Fibroblast of skin of scalp (primary cell): ENCODE measurements at places on chromosomes 1 and 21.

- DNase-seq = no peak
These were observed 33.5 kb downstream of the ZNF684 start for GRCh38 chr1:40564913-40565312.

DNA sequence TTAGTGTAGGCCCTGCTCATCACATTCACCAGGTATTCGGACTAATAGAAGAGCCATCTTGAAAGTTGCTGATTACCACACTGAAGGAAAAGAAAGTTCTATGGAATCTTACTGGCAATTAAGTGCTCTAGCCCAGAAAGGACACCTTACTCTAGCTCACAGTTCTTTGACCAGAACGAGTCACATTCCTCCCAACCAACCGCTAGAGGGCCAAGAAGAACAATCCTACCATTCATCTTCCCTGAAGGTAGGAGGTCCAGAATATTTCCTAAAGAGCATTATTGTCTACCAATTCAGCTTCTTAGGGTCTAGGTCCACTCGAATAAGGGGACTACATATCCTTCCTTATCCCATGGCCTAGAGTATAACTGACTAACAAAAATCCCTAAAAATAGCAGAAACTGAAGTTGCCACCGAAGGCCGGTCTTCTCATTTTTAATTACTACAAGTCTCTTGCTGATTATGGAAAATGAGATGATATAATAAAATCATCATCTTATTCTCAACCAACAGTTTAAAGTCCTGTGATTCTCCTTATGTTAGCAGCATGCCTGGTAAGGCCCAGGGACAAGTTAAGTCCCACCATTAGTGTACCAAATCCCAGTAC lies 2.7 kb upstream of the FMO1 start:
- peak; percentile 45 for DNase-seq

GRCh38 chr1:46039571-46040052 lies 92.8 kb downstream of the PIK3R3 start:
- DNase-seq = no peak

- DNase-seq = no peak
These were observed 103.8 kb downstream of the CRYAA start for GRCh38 chr21:43272591-43272990.

GRCh38 chr1:196115646-196116045 lies 492.6 kb downstream of the KCNT2 start:
- peak; percentile 81 for DNase-seq

DNA sequence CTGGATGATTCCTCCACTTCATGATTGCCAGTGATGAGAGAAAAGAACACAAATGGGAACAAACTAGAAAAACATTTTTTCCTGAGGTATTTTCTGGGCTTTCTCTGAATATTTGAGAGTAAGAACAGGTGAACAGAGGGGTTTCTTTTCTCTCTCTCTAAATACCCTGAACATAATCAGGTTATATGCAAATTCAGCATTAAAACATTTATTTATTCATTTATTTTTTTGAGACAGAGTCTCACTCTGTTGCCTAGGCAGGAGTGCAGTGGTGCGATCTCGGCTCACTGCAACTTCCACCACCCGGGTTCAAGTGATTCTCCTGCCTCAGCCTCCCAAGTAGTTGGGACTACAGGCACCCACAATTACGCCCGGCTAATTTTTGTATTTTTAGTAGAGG lies 5.8 kb upstream of the LEFTY2 start:
- DNase-seq = no peak

DNA sequence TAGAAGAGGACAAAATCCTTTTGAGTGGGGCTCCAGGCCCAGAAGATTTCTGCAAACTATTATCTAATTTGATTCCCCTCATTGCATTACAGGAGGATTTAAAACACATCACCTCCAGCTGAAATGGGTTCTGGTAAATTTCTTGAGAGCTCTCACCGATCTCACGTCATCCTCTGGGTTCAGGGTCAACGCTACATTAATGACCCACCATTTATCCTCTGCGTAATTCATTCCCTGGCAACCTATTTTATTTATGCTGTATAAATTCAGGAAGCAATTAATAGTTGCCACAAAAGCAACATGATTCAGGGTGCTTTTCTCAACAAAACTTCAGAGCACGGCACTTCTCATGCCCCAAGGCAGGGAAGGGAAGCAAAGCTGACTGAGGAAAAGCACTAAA lies 38.9 kb downstream of the LMX1A start:
- DNase-seq = no peak

GRCh38 chr1:66521721-66522365 lies 12.1 kb upstream of the SGIP1 start:
- peak; percentile 76 for DNase-seq

DNA sequence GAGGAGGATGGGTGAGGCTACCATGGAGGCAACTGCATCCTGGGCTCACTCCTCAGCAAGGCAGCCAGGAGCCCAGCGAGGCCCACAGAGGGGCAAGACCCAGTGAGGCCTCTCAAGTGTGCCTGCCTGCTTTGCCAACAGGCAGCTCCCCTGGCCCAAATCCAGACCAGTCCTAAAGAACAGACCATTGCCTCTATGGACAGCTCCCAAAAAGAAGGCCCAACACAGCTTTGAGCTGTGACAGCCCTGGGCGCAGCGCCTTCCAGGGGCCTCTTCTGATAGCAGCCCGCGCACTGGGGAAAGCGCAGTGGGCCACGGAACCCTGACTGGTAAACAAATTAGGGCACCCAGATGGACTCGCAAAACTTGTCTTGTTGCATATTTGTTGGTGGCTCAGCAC lies 25.5 kb downstream of the C1orf198 start:
- DNase-seq = no peak

GRCh38 chr1:53705446-53706096 lies 33.4 kb downstream of the GLIS1 start:
- DNase-seq = no peak

DNA sequence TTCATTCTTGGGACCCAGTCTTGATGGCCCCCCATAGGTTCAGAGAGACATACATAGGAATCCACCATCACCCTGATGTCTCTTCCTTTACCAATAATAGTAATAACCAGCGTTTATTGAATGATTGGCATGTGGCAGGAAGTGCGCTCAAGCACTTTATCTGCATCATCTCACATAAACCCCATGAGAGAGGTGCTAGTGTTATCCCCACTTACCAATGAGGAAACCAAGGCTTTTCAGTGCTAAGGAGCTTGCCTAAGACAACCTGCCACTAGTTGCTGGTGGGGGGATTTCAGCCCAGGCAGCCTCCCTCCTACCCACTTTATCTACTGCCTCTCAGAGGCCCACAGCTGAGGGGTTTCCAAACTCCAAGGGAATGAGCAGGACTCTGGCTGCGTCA lies 7.7 kb downstream of the LGR6 start:
- DNase-seq = no peak

DNA sequence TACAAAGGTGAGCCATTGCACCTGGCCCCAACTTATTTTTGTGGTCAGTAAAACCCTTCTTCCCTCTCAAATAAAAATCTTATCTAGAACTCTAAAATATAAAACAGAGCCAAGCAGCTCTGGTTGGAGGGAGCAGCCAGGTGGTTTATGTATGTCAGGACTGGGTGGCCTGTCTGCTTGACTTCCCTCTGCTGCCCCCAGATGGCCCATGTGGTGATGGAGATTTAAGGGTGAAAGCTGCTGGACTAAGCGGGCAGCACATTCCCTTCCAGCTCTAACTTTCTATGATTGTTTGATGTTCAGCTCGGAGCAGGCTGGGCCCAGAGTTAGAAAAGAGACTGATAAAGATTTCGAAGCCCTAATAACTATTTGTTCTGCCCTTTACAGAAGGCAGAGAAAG lies 11.9 kb upstream of the PAQR6 start:
- DNase-seq = no peak

DNA sequence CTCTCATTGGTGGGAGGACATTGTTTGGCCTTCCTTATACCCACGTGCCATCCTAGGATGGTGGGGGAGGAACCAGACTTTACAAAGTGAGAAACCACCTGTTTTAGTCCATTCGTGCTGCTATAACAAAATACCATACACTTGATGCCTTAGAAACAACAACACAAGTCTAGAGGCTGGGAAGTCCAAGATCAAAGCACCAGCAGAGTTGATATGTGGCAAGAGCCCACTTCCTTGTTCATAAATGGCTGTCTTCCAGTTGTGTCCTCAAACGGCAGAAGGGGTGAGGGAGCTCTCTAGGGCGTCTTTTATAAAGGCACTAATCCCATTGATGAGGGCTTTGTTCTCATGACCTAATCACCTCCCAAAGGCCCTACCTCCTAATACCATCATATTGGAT lies 31.1 kb downstream of the CAPN8 start:
- DNase-seq = no peak

DNA sequence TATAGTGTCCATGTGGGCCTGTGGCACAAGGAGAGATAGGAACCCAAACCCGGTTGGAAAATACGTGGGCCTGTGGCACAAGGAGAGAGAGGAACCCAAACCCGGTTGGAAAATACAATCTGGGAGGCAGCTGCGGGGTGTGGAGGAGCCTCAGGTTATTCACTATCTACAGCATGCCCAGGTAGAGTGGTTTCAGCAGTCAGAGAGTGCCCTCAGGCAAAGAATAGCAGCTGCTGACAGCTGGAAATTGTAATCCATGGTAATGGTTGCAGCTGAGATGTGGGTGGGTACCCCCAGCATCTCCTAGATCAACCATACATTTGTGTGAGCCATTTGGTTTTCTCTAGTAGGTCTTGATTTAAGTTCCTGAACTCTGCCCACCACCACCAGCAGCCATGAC lies 25.8 kb upstream of the MGST3 start:
- DNase-seq = no peak

DNA sequence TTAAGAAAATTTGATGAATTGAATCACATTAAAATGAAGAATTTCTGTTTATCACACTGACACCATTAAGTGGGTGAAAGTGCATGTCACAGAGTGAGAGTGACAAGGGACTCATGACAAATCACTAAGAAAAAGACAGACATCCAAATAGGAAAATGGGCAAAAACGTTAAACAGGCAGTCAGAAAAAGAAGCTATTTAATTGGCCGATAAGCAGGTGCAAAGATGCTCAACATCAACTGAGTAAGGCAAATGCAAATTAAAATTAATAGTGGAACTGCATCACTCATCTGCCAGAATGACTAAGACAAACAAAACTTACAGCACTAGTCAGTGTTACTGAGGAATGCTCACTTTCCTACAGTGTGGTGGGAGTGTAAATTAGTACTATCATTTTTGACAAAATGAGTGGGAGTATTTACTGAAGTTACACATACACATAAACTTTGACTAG lies 39.2 kb upstream of the RUNX1 start:
- DNase-seq = peak; percentile 31

- DNase-seq = peak; percentile 23
These were observed 85.9 kb downstream of the TCP10L start for GRCh38 chr21:32499249-32500055.

GRCh38 chr1:200429221-200429751 lies 19.4 kb upstream of the ZNF281 start:
- peak; percentile 89 for DNase-seq

DNA sequence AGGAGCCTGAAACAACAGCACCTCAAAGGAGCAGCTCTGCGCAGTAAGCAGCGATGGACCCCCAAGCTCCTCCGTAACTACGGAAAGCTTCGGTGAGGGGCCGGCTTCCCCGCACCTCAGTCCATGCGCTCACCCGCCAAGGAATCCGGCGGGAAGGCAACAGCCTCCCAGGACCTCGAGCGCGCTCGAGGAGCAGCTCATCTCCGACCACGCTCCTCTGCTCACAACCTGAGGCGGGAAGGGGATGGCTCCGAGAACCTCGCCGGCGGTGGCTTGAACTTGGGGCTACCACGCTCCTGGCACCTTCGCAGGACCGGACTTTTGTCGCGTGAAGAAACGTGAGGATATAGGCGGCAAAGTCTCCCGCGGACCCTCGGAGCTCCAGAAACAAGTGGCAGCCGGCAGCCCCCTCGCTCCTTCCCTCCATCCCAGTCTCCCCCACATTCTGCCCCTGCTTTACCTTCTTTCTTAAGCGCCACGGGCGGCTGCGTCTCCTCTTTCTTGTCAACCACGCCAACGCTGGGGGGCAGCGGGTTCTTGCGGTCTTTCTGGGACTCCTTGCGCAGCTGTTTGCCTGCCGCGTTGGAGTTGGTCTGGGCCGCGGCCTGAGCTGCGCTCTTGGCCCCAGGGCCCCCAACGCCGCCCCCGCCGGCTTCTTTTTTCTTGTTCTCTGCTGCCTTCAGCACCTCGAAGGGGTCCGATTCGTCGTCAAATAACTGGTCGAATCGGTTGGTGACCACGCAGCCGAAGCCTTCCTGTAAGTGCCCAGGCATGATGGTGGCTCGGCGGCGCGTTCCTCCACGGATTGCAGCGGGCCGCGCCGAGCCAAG lies 459 bp downstream of the SERBP1 start:
- DNase-seq = peak; percentile 7

- DNase-seq = no peak
These were observed 46.9 kb downstream of the GIPC2 start for GRCh38 chr1:78092643-78093042.

DNA sequence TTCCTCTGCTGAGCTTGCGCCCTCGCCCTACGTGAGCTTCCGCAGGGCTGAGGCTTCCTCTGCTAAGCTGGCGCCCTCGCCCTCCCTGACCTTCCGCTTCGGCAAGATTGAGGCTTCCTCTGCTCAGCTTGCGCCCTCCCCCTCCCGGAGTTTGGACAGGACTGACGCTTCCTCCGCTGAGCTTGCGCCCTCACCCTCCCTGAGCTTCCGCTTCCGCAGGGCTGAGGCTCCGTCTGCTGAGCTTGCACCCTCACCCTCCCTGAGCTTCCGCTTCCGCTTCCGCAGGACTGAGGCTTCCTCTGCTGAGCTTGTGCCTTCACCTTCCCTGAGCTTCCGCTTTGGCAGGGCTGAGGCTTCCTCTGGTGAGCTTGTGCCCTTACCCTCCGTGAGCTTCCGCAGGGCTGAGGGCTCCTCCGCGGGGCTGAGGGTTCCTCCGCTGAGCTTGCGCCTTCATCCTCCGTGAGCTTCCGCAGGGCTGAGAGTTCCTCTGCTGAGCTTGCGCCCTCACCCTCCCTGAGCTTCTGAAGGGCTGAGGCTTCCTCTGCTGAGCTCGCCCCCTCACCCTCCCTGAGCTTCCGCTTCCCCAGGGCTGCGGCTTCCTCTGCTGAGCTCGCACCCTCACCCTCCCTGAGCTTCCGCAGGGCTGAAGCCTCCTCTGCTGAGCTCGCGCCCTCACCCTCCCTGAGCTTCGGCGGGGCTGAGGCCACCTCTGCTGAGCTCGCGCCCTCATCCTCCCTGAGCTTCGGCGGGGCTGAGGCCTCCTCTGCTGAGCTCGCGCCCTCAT lies 753.6 kb upstream of the TPTE start:
- no peak for DNase-seq

- DNase-seq = peak; percentile 77
These were observed 324.2 kb downstream of the HLX start for GRCh38 chr1:221203224-221204054.

DNA sequence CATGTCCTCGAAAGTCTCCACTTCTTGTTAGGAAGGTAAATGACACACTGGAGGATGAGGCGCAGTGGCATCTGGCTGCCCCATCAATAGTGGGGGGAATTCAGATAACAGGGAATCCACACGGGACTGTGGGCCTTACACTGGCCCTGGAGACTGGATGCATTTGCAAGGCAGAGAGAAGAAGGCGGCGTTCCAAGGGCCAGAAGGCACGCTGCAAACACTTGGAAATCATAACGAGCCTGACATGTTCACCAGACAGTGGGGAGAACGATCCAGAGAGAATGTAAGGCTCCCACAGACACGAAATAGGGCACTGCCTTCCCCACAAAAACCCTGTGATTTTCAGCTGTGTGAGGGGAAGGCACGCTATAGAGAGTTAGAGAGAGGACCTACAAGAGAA lies 70.5 kb downstream of the PGBD5 start:
- DNase-seq = no peak

GRCh38 chr1:111585447-111586086 lies 34.0 kb upstream of the RAP1A start:
- no peak for DNase-seq

GRCh38 chr1:1889847-1890505 lies 911 bp downstream of the GNB1 start:
- peak; percentile 51 for DNase-seq

GRCh38 chr1:5985250-5985649 lies 7.0 kb downstream of the NPHP4 start:
- no peak for DNase-seq
